ENCODE measurements at places on chromosomes 3 and 15.
A peak's percentile ranks its signal among the peaks of the same experiment; 100 is the strongest.

- DNase-seq = no peak
Observed at GRCh38 chr3:36319680-36320079, 60.6 kb upstream of the STAC start.

- no peak for DNase-seq
Observed at GRCh38 chr3:129770604-129771003, 122.9 kb downstream of the TMCC1 start.

GRCh38 chr15:78460737-78461136 lies 22.7 kb downstream of the IREB2 start:
- DNase-seq = no peak

DNA sequence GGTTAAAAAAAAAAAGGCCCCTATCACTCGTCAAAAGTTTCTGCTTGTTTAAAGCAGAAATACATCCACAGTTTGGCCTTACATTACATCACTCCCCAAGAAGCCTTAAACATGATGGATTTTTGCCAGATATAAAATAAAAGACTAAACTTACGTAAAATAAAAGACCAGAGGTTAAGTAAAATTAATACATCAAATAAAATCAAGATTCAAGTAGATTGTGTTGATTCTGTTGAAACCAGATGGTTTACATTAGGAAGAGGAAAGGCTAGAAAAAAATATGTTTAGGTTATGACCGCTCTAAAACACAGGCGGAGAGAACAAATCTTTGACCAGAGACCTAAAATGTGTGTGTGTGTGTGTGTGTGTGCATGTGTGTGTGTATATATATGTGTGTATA lies 104.1 kb downstream of the DUT start:
- DNase-seq = no peak

- DNase-seq = no peak
Observed at GRCh38 chr15:56254265-56254664, 10.6 kb upstream of the RFX7 start.

- DNase-seq = peak; percentile 45
Observed at GRCh38 chr3:99846477-99847160, 29.0 kb downstream of the CMSS1 start.

DNA sequence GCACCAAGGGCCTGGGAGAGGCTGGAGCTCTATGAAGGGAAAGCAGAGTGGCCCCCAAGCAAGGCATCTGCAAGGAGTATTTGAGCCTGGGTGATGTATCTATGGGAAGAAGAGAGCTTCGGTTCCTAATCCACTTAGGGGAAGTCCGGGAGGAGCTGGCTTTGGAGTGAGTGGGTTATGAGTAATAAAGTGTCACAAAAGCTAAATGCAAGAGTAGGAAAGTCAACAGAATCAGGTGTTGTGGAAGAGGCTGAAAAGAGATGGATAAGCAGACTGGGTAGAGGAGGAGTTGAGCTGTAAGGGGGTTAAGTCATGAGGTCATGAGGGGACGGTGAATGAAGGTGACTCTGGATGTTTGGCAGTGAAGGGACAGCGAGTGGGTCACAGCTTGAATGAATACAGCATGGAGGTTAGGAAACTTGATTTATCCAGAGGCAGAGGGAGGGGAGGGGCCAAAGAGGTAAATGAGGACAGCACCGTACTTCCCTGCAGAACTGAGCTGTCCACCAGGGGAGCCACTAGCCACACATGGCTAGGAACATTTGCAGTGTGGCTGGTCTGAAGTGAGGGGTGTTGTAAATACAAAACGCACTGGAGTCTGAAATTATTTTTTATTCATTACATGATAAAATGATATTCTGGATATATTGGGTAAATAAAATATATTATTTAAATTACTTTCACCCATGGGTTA lies 83.3 kb downstream of the ADCY5 start:
- no peak for DNase-seq

GRCh38 chr3:65963787-65964677 lies 74.7 kb downstream of the MAGI1 start:
- no peak for DNase-seq

- DNase-seq = no peak
Observed at GRCh38 chr15:60563066-60563465, 84.1 kb upstream of the ICE2 start.

DNA sequence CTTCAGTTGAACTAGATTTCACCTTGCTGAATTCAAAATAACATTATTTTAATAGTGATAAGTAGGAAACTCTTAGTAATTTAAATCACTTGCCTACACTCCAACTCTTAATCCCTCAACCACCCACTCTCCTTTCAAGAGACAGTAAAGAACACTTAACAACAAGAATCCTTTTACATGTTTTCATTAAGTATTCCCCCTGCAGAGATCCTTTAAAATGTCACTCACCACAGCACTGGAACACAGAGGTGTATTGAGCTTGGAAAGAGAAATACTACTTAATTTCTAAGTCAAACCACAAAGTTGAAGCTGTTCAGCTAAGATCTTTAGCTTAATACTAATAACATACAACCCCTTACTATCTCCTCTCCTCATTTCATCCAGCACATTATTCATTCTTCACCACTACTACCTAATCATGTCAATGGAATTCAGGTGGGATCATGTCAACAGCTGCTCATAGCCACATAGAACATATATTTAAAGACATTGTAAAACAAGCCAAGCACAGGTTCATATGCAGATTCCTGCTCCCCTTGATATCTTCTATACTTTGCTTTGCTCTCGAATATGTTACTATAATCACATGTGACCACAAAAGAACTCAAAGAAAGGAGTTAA lies 40.5 kb downstream of the IMPG2 start:
- no peak for DNase-seq

DNA sequence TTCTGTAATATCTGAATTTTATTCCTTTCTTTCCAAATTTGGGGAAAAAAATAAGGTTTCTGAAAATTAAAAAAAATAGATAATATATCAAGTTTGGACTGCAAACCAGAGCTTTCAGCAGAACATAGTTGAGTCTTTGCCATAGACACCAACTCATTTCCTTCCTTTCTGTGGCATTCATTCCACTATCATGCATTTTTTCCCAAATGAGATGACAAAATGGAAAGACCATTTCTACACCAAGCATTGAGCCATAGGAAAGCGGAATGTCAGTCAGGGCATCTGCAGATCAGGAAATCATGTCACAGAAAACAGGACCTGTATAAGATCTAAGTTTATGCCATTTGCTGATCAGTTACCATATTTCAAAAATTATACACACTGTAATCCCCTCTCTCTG lies 333.3 kb upstream of the THBS1 start:
- no peak for DNase-seq

GRCh38 chr3:156918746-156919145 lies 92.6 kb downstream of the LEKR1 start:
- DNase-seq = no peak

DNA sequence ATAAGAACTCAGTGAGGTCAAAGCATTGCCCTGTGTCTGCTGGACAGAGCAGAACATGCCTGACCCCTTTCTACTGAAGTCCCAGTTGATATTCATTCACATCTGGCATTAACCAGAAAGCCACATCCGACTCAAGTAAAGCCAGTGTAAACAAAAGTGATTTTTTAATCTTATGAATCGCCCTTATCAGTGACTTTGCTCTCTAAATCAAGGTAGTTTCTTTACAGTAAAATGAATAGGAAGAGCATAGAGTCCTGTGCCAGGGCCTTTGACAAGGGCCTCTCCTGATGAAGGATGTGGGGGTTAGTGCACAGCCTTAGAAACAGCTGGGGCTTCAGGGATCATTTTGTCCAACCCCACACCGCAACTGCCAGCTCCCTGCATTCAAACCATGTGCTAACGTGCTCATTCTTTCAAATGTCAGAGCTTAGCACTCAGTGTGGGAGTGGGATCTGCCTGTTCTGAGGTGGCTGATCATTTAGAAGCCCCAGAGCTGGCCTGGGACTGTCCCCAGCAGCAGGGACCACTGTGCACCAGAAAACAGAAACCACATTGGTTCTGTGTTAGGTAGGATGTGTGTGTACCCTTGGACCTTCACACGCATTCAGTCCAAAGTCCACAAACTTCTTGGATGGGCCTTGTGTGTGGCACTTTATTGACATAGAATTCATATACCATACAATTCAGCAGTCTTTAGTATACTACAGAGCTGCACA lies 55.3 kb downstream of the CCR4 start:
- DNase-seq = no peak

DNA sequence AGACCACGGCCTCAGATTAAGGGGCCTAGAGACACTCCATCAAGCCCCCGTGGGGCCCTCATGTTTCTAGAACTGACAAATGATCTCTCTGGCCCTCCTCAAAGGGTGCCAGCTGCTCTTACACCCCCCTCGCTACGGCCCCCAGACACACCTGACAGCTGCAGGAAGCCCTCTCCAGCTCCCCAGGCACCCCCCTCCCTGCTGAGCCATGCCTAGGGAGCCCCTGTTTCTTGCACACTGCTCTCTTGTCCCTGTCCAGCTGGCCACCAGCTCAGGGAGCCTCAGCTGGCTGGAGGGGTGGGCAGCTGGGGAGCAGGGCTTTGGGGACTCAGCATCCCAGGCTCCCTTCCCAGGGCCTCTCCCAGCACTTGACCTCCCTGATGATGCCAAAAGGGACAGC lies 14.8 kb downstream of the TNK2 start:
- peak; percentile 79 for DNase-seq

GRCh38 chr3:72720566-72720965 lies 127.7 kb downstream of the SHQ1 start:
- DNase-seq = no peak

DNA sequence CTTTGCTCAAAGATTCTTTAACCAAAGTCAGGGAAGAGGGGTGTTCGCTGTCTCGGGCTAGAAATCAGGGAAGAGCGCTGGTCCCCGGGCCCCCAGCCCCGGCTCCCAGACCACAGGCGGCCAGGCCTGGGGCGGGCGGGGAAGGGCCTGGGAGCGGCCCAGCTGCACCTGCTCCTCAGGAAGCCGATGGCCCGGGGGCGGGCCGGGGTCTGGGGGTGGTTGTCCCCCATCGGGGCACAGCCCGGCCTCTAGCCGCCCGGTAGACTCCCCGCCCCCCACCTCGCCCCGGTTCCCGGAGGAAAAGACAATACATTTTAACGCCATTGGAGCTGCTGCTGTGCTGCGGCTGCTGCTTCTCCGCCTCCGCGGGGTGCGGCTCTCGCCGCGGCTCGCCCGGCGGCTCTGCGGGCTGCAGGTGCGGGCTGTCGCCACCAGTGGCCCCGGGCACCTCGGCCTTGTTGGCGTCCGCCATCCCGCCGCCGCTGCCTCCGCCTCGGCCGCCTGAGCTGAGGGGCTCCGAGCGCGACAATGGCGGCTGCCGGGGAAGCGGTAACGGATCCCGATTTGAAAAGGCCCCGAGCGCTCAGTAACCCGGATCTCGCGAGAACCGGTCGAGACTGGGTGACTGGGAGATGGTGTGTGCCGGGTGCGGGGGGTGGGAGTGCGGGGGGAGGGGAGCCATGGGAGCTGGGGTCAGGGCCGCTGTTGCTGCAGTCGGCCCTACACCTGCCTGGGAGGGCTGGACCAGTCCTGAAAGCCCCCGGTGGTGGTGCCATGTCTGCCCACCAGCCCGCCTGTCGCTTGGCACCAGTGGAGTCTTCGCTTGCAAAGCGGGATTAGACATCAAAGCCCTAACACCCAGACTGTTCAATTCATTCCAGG lies at the start of gene MYEF2:
MYEF2 (minus strand) TSS at position 530 of the 882 bp plus-strand sequence; CDS start at position 472, 58 bp downstream.
- DNase-seq = peak; percentile 76

DNA sequence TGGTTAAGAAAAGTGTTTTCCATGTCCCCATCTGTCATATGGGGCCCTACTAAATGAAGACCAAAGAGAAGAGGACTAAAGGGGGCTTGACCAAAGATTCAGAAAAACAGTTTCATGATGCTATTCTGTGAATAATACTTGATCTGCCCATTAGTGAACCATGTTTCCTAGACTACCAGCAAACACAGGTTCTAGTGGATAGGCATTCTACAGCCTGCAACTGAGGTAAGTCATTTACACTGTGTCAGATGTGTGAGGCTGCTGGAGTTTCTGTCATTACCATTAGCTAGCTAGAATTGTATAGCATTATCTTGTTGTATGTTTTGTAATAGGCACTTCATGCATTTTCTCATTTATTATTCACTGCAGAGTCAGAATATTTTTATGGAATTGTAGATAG lies 6.6 kb downstream of the GPR171 start:
- no peak for DNase-seq

DNA sequence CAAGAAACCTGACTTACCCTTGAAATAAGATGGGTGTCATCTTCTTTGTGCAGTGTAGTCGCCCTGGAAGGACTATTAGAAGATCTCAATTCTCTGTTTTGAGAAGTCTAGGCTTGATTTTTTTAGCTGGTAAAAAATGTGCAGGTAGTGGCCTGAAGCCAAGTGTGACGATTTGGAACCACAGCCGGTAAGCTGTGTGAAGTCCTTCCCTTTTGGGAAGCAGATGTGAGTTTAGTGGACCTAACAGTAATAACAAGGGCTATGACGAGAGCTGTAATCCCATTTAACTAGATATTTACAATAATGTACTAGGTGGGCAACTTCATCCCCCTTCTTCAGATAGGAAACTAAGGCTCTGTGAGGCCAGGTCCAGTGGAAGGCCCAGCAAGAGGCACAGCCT lies 81.7 kb upstream of the MYZAP start:
- no peak for DNase-seq

GRCh38 chr15:61038387-61038786 lies 190.7 kb downstream of the RORA start:
- DNase-seq = peak; percentile 37

All from femur (tissue), 1 donor.